ENCODE measurements at places on chromosomes 12 and 14. TPM values are rescaled to one million over a fixed set of nuclear protein-coding genes. Genes with fewer than 3 reads are reported as not detected.

GRCh38 chr12:9943240-9943639 lies 11.1 kb upstream of the CLEC2A start:
- no peaks in the 10 kb centered on the region for H3K36me3 ChIP-seq
- peak; percentile 38 for DNase-seq
- H3K4me3 ChIP-seq = peak overlapping the region; percentile 81
- peaks cover 19% of the 10 kb centered on the region for H3K27me3 ChIP-seq
- peaks cover 31% of the 10 kb centered on the region for H3K4me1 ChIP-seq

DNA sequence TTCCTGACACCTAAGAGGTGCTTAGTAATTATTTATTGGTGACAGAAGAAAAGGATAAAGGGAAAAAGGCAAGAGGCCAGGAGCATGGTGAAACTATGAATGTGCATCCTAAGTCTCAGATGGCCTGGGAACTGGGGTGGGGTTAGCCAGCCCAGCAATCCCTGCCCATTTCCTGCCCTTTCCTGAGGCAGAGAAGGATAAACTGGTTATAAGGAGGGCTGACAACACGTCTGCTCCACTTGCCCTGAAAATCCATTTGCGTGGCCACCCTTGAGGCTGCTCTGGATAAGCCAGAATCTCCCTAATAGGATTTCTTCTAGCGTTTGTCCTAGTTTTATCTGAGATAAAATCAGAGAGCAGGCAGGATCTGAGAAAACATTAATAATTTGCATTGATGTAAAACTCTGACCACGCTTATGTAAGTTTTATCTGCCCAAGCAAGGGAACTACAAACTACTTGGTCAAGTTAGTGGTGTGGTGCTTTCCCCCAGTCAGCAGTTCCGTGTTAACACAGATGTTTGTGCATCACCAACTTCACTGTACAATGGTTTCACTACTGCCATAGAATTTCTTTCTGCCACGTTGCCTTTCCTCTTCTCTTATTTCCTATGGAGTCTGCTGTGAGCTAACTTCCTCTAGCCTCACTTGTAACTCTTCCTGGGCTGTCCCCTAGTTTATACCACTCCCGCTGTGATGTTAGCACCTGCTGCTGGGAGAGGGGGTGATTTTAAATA lies 392.7 kb downstream of the RPS29 start:
- no peaks in the 10 kb centered on the region for H3K4me1 ChIP-seq
- no peaks in the 10 kb centered on the region for H3K36me3 ChIP-seq
- H3K27me3 ChIP-seq = peaks cover 2% of the 10 kb centered on the region
- no peak overlapping the region for H3K4me3 ChIP-seq
- no peak overlapping the region for H3K27ac ChIP-seq

The RAB2B gene
- 32.5 TPM for total RNA-seq

DNA sequence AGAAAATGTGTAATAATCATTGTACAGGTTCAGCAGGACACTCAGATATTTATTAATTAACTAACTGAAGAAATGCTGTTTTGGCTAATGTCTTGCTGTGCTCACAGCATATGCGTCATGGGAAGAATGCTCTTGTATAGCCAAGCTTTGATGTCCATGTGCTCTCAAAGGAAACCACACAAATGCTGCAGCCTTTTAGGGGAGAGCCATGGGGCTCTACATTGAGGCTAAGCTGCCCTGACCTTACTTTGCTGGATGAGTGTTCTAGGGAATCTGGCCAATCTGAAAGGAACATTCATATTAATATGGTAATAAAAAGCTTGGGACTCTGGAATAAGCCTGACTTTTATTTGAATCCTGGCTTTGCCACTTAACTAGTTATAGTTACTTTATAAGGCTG lies 9.5 kb upstream of the CRADD start:
- H3K27me3 ChIP-seq = no peaks in the 10 kb centered on the region
- DNase-seq = no peak
- no peak overlapping the region for H3K27ac ChIP-seq
- no peak overlapping the region for H3K4me3 ChIP-seq

GRCh38 chr12:124664395-124665111 lies 97.1 kb upstream of the NCOR2 start:
- no peaks in the 10 kb centered on the region for H3K27me3 ChIP-seq
- no peaks in the 10 kb centered on the region for H3K36me3 ChIP-seq
- H3K27ac ChIP-seq = no peak overlapping the region
- no peaks in the 10 kb centered on the region for H3K4me1 ChIP-seq

GRCh38 chr12:15131431-15131830 lies 89.8 kb downstream of the RERG start:
- no peaks in the 10 kb centered on the region for H3K4me1 ChIP-seq
- DNase-seq = no peak
- no peak overlapping the region for H3K27ac ChIP-seq

DNA sequence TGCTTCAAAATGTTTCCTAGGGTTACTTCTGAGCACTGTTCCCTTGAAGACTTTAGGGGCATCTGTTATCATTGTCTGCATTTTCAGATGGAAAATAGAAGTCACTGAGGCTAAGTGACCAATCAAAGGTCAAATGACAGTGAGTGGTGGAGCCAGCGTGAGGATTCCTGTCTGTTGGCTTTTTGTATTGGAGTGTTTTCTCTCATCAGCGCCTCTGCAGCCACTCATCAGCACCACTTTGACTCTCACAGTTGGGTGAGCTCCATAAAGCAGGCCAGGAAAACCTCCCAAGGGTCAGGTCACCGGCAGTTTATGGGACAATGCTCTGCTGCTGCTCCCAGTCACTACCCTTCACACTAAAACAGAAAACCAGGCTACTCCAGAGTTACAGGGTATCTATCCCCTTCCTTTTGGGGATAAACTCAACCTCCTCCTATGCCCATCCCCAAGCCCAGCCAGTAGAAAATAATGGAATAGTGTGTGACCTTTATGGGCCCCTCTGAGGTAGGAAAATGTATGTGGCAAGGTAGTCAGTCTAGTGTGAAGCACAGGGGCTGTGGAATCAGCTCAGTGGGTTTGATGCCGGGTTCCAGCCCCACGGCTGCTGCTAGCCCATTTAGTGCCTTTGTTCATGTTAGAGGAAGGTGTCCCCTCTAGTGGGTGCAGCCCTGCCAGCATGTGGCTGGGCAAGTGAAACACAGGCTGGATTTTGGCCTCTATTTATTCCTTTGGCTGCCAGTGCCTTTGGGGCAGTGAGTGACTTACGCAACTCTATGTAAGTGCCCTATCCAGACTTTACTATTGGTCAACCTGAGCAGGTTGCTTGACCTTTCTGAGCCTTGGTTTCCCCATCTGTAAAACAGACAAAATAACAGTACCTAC lies 133.8 kb upstream of the CPM start:
- no peak for DNase-seq
- no peaks in the 10 kb centered on the region for H3K36me3 ChIP-seq
- H3K4me3 ChIP-seq = no peak overlapping the region
- H3K27ac ChIP-seq = no peak overlapping the region

DNA sequence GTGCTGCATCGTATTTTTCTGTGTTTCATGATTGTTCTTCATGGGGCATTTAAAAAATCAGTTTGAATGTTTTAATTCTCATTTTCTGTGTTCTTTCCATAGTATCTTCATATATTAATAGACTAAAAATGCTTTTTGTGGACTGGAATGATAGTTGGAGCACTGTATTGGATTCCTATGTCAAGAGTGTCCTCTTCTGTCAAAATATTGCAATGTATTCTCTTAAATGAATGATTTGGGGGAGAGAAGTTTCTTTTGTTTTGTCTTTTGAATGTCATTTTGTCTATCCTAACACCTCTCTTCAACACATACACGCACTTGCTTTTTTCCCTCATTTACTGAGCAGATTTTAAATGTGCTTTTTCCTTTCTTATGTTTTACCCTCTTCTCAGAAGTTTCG lies 4.7 kb upstream of the EIF2S3B start:
- H3K27ac ChIP-seq = no peak overlapping the region
- H3K4me3 ChIP-seq = no peak overlapping the region
- H3K4me1 ChIP-seq = peaks cover 8% of the 10 kb centered on the region
- peaks cover 11% of the 10 kb centered on the region for H3K27me3 ChIP-seq

The NPFF gene
- 0.44 TPM for total RNA-seq

The C14orf132 gene
- 0.20 TPM for total RNA-seq

DNA sequence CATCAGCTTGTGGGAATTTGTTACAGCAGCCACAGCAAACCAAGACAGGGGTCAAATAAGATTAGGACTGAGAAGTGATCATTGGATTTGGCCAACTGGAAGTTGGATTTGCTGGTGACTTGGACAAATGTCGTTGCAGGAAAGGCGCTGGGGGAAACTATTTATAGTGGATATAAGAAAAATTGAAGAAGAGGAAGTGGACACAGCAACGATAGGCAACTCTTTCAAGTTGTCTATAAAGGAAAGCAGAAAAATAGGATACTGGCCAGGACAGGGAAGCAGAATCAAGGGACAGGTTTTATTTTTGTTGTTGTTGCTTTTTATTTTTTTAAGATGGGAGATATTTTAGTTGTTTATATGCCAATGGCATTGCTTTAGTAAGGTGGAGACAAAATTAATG lies 56.2 kb upstream of the RTRAF start:
- peaks cover 28% of the 10 kb centered on the region for H3K36me3 ChIP-seq
- DNase-seq = no peak
- no peaks in the 10 kb centered on the region for H3K27me3 ChIP-seq

The RAD51AP1 gene
- total RNA-seq = 34.1 TPM

- peaks cover 43% of the 10 kb centered on the region for H3K4me1 ChIP-seq
- peaks cover 18% of the 10 kb centered on the region for H3K27me3 ChIP-seq
- H3K36me3 ChIP-seq = peaks cover 18% of the 10 kb centered on the region
- H3K27ac ChIP-seq = no peak overlapping the region
Measured at GRCh38 chr12:94151582-94151981, 3.2 kb downstream of the PLXNC1 start.

DNA sequence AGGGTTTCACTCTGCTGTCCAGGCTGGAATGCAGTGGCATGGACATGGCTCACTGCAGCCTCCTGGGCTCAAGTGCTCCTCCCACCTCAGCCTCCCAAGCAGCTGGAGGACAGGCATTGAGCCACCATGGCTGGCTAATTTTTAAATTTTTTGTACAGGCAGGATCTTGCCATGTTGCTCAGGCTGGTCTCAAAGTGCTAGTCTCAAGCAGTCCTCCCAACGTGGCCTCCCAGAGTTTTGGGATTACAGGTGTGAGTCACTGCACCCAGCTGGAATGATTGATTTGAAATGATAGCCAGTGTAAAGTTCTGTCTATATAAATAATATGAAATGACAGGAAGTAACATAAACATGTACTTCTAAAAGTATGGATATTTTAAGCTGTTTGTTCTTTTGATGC lies 172.7 kb downstream of the FUT8 start:
- peaks cover 19% of the 10 kb centered on the region for H3K4me1 ChIP-seq
- no peak for DNase-seq
- peaks cover 9% of the 10 kb centered on the region for H3K36me3 ChIP-seq
- H3K27ac ChIP-seq = no peak overlapping the region

GRCh38 chr12:14157088-14157747 lies 175.8 kb upstream of the GRIN2B start:
- H3K27ac ChIP-seq = no peak overlapping the region
- no peaks in the 10 kb centered on the region for H3K4me1 ChIP-seq
- no peak overlapping the region for H3K4me3 ChIP-seq
- no peaks in the 10 kb centered on the region for H3K36me3 ChIP-seq

DNA sequence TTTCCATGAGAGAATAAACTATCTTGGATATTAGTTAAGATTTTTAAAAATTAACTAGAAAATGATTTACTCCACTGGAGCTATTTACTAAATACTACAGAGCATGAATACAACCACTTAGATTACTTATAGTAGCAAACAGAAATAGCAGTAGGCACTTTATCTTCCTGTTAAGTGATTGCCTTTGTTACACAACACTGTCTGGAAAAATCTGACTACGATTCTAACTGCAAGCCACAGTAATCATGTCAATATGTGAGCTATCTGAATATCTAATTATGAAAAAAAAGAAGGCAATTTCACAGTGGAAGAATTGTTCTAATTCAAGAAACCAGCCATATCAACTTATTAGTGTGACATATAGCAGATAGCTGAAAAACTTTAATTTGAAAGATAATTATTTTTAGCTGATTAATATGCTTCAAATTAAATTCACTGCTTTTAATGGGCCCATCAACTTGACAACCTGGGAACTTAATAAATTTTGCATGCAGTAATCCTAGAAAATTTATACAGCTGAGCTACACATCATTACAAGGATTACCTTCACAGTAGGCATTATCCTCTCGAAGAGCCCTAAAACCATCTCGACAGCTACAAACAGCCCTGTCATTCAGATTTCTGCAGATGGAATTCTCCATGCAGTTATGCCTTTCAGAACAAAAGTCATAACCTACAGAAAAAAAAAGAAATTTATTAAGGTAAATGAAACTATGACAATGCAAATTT lies 172.8 kb downstream of the NELL2 start:
- no peaks in the 10 kb centered on the region for H3K36me3 ChIP-seq
- no peaks in the 10 kb centered on the region for H3K4me1 ChIP-seq
- H3K27me3 ChIP-seq = no peaks in the 10 kb centered on the region

The RNASE3 gene
- not detected for total RNA-seq

DNA sequence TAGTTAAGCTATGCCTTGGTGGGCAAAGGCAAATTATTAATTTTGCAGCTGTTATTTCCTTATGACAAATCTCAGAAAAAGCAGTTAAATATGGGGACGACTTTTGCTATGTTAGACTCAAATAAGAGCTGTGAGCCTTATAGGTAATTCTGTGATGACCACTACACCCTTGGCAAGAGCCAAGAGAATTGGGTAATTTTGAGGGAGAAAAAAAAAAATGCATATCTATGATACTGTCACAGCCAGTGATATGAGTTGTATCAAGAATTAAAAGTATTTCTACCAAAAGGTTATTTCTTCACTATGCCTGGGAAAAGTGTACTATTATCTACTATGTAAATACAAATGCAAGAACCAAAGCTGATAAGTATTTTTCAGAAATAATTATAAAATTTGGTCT lies 43.9 kb downstream of the SCAF11 start:
- no peaks in the 10 kb centered on the region for H3K4me1 ChIP-seq
- peaks cover 50% of the 10 kb centered on the region for H3K36me3 ChIP-seq
- no peak overlapping the region for H3K4me3 ChIP-seq

- no peaks in the 10 kb centered on the region for H3K4me1 ChIP-seq
- H3K27me3 ChIP-seq = no peaks in the 10 kb centered on the region
- no peak for DNase-seq
- H3K27ac ChIP-seq = no peak overlapping the region
Measured at GRCh38 chr12:71164568-71165197, 6.9 kb upstream of the TSPAN8 start.

The GDF3 gene
- not detected for total RNA-seq

GRCh38 chr12:77800501-77800900 lies 30.2 kb upstream of the NAV3 start:
- H3K4me3 ChIP-seq = no peak overlapping the region
- no peak for DNase-seq
- no peak overlapping the region for H3K27ac ChIP-seq
- no peaks in the 10 kb centered on the region for H3K4me1 ChIP-seq

GRCh38 chr14:68879321-68879781 lies 86.5 kb upstream of the ZFP36L1 start:
- no peak for DNase-seq
- H3K27me3 ChIP-seq = no peaks in the 10 kb centered on the region
- no peaks in the 10 kb centered on the region for H3K36me3 ChIP-seq
- no peaks in the 10 kb centered on the region for H3K4me1 ChIP-seq
- no peak overlapping the region for H3K4me3 ChIP-seq

GRCh38 chr12:121114019-121114639 lies 18.5 kb upstream of the P2RX7 start:
- no peak overlapping the region for H3K4me3 ChIP-seq
- no peak for DNase-seq
- H3K36me3 ChIP-seq = no peaks in the 10 kb centered on the region
- no peak overlapping the region for H3K27ac ChIP-seq
- peaks cover 2% of the 10 kb centered on the region for H3K27me3 ChIP-seq
- H3K4me1 ChIP-seq = peaks cover 8% of the 10 kb centered on the region
